ENCODE measurements at places on chromosomes 11 and 22.

GRCh38 chr11:122556605-122557004 is 98.9 kb upstream of the UBASH3B start:
- no peak for DNase-seq

GRCh38 chr11:134625151-134625550 is 213.1 kb upstream of the B3GAT1 start:
- DNase-seq = no peak

- DNase-seq = no peak
Measured at GRCh38 chr22:19504900-19505734, 19.1 kb downstream of the CLDN5 start.

GRCh38 chr11:130776061-130776419 is 140.2 kb downstream of the SNX19 start:
- DNase-seq = no peak

- no peak for DNase-seq
Measured at GRCh38 chr22:50146439-50147238, 23.9 kb upstream of the PANX2 start.

- DNase-seq = no peak
Measured at GRCh38 chr11:32529994-32530588, 53.5 kb upstream of the EIF3M start.

GRCh38 chr11:134097166-134097565 is 28.3 kb downstream of the JAM3 start:
- no peak for DNase-seq

- no peak for DNase-seq
Measured at GRCh38 chr11:103528596-103528995, 419.4 kb downstream of the DYNC2H1 start.

- DNase-seq = no peak
Measured at GRCh38 chr22:24319451-24319850, 48.8 kb downstream of the SPECC1L start.

DNA sequence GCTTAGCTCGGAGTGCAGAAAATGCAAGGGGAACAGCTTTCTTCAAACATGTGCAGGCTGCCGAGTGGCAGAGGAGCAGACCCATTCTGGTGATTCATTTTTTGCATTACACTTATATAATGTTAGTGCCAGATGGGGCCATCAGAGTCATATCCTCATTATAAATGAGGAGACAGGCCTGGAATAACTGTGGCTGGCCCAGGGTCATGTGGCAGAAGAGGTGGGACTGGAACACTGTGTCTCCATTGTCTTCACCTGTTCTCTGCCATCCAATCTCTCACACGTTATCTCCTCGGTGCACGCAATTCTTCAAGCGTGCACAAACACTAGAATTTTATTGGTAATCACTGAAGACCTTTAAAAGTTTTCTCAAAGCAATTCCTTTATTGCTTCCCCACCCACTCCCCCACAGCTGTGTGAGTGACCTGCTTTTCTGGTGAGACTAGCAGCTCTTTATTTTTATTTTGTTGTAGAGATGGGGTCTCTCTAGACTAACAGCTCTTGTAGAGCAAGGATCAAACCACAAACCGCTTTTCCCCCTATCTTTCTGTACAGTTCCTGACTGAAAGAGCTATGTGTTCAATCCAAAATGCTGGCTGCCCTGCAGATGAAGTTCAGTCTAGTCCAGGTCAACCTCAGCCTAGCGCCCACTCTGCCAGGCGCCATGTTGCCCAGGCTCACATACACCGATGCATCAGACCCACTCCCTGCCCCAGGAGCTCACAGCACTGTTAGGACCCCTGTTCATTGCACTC is 75.3 kb downstream of the ST3GAL4 start:
- DNase-seq = no peak
